Activated naive CD4-positive, alpha-beta T cell treated with anti-CD3 and anti-CD28 coated beads for 36 hours (primary cell): ENCODE measurements at places on chromosomes 6 and 20. TPM values are rescaled to one million over a fixed set of nuclear protein-coding genes. Genes with fewer than 3 reads are reported as not detected.
A peak's percentile ranks its signal among the peaks of the same experiment; 100 is the strongest.

- no peaks in the 10 kb centered on the region for H3K27me3 ChIP-seq
- no peaks in the 10 kb centered on the region for H3K36me3 ChIP-seq
- DNase-seq: no peak
- no peak overlapping the region for H3K27ac ChIP-seq
- H3K4me3 ChIP-seq: no peak overlapping the region
Measured at GRCh38 chr6:44781912-44782597, 394.5 kb downstream of the CDC5L start.

DNA sequence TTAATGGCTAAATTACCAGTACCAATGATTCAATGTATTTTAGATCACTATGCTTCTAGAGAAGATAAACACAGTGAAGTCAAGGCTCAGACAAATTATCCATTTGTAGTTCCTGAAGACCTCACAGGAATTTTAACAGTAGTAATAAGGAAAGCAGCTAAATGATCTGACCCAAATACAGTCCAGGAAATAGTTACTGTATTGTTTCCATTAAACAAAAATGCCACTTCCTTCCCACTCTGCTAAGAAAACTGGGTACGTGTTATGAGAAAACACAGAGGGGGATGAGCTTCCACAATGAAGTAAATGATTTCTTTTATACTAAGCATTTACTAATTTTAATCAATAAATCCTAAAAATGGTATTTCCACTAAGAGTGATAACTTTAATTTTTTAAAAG lies 127.9 kb downstream of the CDK19 start:
- no peaks in the 10 kb centered on the region for H3K27me3 ChIP-seq
- no peak for DNase-seq
- peaks cover 19% of the 10 kb centered on the region for H3K4me1 ChIP-seq
- H3K36me3 ChIP-seq: peaks cover 2% of the 10 kb centered on the region
- no peak overlapping the region for H3K4me3 ChIP-seq
- H3K27ac ChIP-seq: no peak overlapping the region

DNA sequence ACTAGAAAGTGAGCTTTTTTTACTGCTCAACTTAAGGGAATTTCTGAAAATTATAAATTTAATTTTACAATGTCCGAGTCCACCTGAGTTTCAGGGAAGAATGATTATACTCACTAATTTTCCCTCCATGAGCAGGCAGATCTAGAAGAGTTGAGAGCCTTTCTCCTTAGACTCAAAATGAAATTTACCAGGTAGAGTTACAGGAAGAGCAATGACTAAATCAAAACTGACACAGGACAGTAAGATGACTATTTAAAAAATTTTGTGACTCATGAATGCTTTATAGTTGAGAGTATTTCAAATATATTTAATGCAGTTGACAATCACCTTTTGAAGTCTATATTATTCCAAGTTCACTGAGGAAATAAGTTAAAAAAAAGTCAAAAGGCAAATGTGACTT lies 198.1 kb upstream of the NRSN1 start:
- H3K27me3 ChIP-seq: no peaks in the 10 kb centered on the region
- peaks cover 1% of the 10 kb centered on the region for H3K36me3 ChIP-seq
- no peak overlapping the region for H3K27ac ChIP-seq
- no peak for DNase-seq

The GCNT2 gene
- 1.6 TPM for total RNA-seq

- peak overlapping the region; percentile 8 for H3K27ac ChIP-seq
- peak; percentile 56 for DNase-seq
- H3K4me3 ChIP-seq: peak overlapping the region; percentile 57
- H3K36me3 ChIP-seq: no peaks in the 10 kb centered on the region
- peaks cover 79% of the 10 kb centered on the region for H3K4me1 ChIP-seq
Measured at GRCh38 chr6:107786709-107787588, 37.2 kb downstream of the SCML4 start.

- peaks cover 14% of the 10 kb centered on the region for H3K4me1 ChIP-seq
- H3K4me3 ChIP-seq: no peak overlapping the region
- no peaks in the 10 kb centered on the region for H3K36me3 ChIP-seq
- H3K27me3 ChIP-seq: no peaks in the 10 kb centered on the region
- H3K27ac ChIP-seq: no peak overlapping the region
Measured at GRCh38 chr6:128244751-128245405, 275.5 kb downstream of the PTPRK start.

The OOEP gene
- total RNA-seq: not detected

GRCh38 chr6:63615590-63615989 lies 20.0 kb upstream of the PHF3 start:
- H3K4me1 ChIP-seq: no peaks in the 10 kb centered on the region
- no peaks in the 10 kb centered on the region for H3K36me3 ChIP-seq
- no peak for DNase-seq
- no peak overlapping the region for H3K4me3 ChIP-seq

- no peaks in the 10 kb centered on the region for H3K27me3 ChIP-seq
- H3K4me1 ChIP-seq: no peaks in the 10 kb centered on the region
- H3K4me3 ChIP-seq: no peak overlapping the region
- no peak overlapping the region for H3K27ac ChIP-seq
- H3K36me3 ChIP-seq: no peaks in the 10 kb centered on the region
- DNase-seq: no peak
Measured at GRCh38 chr6:54629131-54629530, 217.4 kb upstream of the FAM83B start.

- no peaks in the 10 kb centered on the region for H3K36me3 ChIP-seq
- H3K27me3 ChIP-seq: no peaks in the 10 kb centered on the region
- no peak overlapping the region for H3K27ac ChIP-seq
Measured at GRCh38 chr6:36944650-36945049, 9.9 kb upstream of the PI16 start.

DNA sequence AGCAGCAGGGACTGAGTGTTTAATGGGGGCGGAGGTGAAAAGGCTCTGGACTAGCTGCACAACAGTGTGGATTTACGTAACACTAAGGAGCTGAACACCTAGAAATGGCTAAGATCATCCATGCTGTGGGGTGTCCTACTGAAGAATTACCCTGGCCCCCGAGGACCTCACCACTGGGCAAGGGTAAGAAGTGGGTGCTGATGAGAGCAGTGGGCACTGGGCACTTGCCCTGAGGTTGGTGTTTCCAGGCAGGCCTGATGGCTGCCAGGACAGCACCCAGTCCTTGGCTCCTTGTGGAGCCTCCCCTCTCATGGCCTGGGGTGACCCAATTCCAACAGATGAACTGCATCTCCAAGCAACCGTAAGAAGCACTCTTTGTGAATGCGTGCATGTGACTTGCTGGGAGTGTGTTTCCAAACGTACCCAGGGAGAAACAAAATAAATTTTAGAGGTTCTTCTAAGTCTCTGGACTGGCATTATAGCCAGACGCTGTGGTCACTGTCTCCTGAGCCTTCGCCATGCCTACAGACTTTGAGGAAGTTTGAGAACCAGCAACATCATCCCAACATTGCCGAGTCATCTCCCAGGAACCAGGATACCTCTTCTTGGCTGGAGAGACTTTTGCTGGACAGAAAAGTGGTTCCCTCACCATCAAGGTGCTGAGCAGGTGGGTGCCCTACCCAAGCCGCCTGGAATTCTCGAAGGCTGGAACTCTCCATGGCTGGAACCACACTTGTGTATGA lies 245.9 kb downstream of the ERMARD start:
- no peak overlapping the region for H3K4me3 ChIP-seq
- no peak for DNase-seq
- H3K27ac ChIP-seq: no peak overlapping the region

DNA sequence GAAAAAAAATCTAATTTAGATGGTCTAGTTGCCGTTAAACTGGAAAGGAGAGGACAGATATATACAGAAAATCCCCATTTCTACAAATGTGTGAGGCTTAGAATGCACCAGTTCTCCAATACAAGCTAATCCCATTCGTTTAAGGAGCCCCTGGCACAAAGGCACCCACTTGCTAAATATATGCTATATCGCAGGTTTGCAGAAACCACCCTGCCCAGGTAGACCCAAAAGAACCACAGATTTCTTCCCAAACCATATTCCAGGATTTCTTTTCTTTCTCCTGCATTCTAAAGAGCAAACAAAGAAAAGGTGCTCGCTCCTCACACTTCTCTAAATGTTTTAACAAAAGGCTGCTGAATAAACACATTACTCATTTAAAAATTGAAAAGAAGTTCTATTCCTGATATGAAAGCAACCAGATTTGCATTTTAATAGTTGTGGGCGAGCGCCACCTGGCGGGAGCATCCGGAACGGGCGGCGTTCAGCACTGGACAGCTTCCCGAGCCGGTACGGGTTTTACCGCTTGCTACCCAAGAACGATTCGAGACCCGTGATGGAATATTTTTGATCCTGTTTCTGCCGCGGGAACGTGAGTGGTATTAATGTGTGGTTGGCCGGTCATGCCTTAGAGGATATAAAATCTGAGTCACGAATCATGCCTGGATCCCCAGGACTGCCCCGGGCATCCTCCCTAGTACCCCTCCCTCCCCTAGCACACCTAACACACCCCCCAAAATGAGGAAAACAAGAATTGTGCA lies 2.1 kb downstream of the PTPRT start:
- no peak overlapping the region for H3K4me3 ChIP-seq
- H3K27me3 ChIP-seq: peaks cover 43% of the 10 kb centered on the region

DNA sequence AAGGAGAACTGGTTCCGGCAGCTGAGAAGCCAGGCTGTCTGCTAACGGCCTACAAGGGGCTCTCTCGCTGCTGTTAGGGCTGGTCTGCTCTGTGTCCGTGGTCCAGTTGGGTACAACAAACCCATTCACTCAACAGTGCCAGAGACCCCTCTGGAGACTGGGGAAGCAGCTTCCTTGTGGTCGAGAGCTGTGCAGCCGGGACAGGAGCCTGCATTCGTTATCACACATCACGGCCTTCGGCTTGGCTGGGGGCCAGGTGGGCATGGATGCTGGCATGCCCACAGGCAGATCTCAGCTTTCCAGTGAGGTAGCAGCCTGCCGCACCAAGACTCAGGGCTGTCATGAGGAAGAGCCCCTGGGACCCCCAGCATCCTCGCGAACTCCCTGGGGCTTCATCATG lies 124.7 kb downstream of the PREX1 start:
- no peak overlapping the region for H3K27ac ChIP-seq
- no peak overlapping the region for H3K4me3 ChIP-seq
- peaks cover 4% of the 10 kb centered on the region for H3K36me3 ChIP-seq
- no peaks in the 10 kb centered on the region for H3K27me3 ChIP-seq
- no peak for DNase-seq
- H3K4me1 ChIP-seq: peaks cover 14% of the 10 kb centered on the region

GRCh38 chr6:37636116-37636515 lies 61.6 kb downstream of the MDGA1 start:
- no peak overlapping the region for H3K4me3 ChIP-seq
- H3K27me3 ChIP-seq: no peaks in the 10 kb centered on the region
- no peak for DNase-seq
- H3K36me3 ChIP-seq: no peaks in the 10 kb centered on the region

- H3K4me1 ChIP-seq: no peaks in the 10 kb centered on the region
- no peak for DNase-seq
- no peaks in the 10 kb centered on the region for H3K27me3 ChIP-seq
Measured at GRCh38 chr20:47768016-47768824, 17.1 kb downstream of the SULF2 start.

The NR2E1 gene
- not detected for total RNA-seq

- H3K27me3 ChIP-seq: no peaks in the 10 kb centered on the region
- H3K27ac ChIP-seq: peak overlapping the region; percentile 66
- peaks cover 16% of the 10 kb centered on the region for H3K36me3 ChIP-seq
- DNase-seq: no peak
Measured at GRCh38 chr6:142821860-142822259, 123.1 kb downstream of the HIVEP2 start.

The RRAGD gene
- total RNA-seq: 13.2 TPM

DNA sequence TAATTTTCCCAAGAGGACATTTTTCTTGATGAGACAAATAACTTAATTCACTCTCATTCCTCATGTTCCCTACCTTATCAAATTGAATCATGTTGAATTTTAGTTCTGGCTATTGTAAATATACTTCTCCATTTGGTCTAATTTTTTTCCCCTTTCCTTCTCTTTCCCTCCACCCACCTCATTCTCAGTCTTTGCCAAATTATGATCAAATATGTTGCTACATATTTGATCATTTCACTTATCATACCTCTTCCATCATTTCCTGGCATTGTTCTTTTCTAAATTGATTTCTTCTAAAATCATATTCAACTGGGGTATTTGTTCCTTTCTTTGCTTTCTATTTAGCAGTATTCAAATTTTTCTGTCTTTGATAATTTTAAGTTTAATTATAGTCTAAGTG lies 52.3 kb downstream of the HDGFL1 start:
- no peaks in the 10 kb centered on the region for H3K4me1 ChIP-seq
- no peak overlapping the region for H3K27ac ChIP-seq
- no peaks in the 10 kb centered on the region for H3K36me3 ChIP-seq
- no peak overlapping the region for H3K4me3 ChIP-seq
- H3K27me3 ChIP-seq: no peaks in the 10 kb centered on the region

The MRPS18B gene
- total RNA-seq: 118 TPM

GRCh38 chr6:137365707-137366437 lies 128.3 kb downstream of the OLIG3 start:
- no peak overlapping the region for H3K4me3 ChIP-seq
- no peaks in the 10 kb centered on the region for H3K27me3 ChIP-seq
- peaks cover 22% of the 10 kb centered on the region for H3K4me1 ChIP-seq
- H3K27ac ChIP-seq: no peak overlapping the region
- no peaks in the 10 kb centered on the region for H3K36me3 ChIP-seq

- H3K36me3 ChIP-seq: peaks cover 9% of the 10 kb centered on the region
- no peak overlapping the region for H3K27ac ChIP-seq
- DNase-seq: no peak
- H3K4me1 ChIP-seq: no peaks in the 10 kb centered on the region
Measured at GRCh38 chr20:58216334-58216733, 12.1 kb downstream of the ANKRD60 start.

GRCh38 chr6:89986650-89987074 lies 92.4 kb downstream of the GJA10 start:
- DNase-seq: no peak
- no peaks in the 10 kb centered on the region for H3K27me3 ChIP-seq
- H3K4me3 ChIP-seq: no peak overlapping the region
- peak overlapping the region; percentile 83 for H3K27ac ChIP-seq
- peaks cover 38% of the 10 kb centered on the region for H3K36me3 ChIP-seq

The VSTM2L gene
- total RNA-seq: not detected

DNA sequence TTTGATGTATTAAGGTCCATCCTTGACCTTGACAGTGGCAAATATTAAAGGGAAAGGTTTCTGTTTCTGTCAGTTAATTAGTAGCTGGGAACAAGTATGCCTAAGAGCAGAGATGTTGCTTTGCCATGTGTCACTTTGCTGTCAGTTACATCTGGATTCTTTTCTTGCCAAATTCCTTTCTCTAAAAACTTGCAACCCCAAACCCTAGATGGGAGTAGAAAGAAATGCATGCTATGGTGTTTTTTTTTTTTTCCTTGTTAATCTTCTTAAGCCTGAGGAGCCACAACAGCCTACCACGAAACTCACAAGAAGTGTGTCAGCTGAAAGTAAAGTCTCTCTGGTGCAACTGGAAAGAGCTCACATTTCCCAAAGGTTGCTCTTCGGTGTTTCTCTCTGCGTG lies 18.0 kb upstream of the CLDN20 start:
- H3K4me1 ChIP-seq: no peaks in the 10 kb centered on the region
- H3K27me3 ChIP-seq: peaks cover 2% of the 10 kb centered on the region
- H3K4me3 ChIP-seq: no peak overlapping the region
- H3K27ac ChIP-seq: no peak overlapping the region
- DNase-seq: no peak

The SAMD5 gene
- total RNA-seq: not detected
